NCI-H187 (cell line): ENCODE measurements at places on chromosomes 12 and 14.

DNA sequence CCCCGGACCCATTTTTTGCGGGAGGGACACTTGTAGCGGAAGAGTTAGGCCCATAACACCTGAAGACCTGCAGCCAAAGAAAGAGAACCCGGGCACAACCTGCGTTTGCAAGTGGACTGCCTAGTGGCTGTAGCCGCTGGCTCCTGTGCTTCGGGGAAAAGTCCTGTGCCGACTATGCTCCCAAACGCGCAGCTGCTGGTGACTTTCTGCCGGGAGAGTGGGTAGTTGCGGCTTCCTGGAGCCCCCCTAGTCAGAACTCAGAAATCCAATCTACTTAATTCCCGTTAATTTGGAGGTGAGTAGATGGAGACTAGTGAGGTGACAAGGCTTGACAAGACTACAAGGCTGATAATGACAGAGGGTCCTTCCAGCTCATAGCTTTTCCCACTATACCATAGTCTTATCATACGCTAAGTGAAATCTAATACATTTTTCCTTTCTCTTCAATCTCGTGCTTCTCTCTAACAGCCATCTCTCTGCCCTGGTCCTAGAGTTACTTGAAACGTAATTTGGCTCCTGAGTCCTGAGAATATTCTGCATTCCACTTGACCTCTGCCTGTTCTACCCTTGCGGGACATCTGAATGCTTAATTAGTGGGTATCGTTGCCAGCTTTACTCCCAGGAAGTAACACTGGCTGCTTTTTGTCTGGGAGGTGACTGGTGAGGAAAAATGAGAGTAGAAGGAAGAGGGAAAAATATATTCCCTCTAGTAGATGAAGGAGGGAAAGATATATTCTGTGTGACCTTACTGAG lies 556 bp downstream of the MTHFD1 start:
- DNase-seq: no peak

DNA sequence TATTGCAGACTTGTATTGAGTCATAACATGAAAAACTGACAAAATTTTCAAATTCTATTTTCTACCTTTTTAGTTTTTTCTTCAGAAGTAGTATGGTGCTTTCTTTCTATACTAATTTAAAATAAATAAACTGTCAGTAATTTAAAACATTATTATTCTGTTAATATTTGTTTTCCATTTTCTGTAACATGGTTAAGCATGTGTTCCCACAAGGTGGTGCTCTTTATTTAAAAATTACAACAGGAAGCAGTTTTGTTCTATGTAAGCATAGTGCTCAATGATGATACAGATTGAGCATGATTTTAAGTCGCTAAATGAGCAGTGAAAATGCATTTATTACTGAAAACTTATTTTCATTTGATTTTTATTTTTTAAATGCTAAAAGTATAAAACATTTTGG lies 114.6 kb downstream of the PPFIA2 start:
- no peak for DNase-seq

DNA sequence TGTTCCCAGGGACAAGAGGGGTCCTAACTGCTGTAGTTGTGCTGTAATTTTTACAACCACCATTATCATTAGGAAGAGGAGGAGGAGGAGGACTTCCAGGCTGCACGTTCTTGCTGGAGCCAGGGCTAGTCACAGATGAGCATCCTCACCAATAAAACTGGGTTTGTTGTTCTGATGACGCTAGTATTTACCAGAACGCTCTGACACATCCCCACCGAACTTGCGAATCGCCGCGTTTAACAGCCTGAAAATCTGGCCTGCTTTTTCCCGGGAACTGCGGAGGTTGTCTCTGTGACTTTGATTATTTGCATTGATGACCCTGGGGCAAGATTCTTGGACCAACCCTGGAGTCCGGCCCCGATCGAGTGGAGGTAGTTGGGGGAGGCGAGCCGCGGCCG lies 10.2 kb downstream of the TBX5 start:
- DNase-seq: no peak

- DNase-seq: no peak
Measured at GRCh38 chr14:34851395-34851794, 23.8 kb downstream of the BAZ1A start.

DNA sequence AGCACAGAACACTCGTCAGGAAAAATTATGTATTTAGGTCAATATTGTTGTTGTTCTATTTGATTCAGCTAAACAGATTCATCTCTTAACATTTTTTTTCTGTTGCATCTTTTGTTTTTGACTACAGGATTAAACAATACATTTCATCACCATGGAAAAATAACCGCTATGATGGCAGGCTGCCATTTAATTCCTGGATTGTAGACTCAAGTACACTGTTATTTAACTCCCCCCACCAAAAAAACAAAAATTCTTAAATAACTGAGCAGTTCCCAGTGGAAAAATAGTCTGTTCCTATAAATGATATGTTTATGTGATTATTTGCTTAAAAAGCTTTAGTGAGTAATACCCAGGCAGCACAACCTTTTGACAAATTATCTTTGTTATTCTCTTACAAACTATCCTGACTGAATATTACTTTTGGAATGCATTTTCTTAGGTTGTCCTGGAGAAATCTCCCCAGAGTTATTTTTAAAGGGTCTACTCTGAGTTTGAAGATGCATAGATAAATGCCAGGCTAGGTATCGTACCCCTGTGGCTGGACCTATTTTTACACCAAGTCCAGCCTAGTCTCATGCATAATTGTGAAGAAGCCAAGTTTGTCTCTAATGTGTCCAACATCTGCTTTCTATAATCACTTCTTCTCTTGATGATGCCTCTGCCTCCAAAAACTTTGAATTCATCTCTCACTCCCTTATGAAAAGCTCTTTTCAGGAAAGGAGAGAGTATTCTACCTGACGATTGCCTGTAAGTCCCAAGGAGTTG lies 3.7 kb downstream of the KERA start:
- no peak for DNase-seq

DNA sequence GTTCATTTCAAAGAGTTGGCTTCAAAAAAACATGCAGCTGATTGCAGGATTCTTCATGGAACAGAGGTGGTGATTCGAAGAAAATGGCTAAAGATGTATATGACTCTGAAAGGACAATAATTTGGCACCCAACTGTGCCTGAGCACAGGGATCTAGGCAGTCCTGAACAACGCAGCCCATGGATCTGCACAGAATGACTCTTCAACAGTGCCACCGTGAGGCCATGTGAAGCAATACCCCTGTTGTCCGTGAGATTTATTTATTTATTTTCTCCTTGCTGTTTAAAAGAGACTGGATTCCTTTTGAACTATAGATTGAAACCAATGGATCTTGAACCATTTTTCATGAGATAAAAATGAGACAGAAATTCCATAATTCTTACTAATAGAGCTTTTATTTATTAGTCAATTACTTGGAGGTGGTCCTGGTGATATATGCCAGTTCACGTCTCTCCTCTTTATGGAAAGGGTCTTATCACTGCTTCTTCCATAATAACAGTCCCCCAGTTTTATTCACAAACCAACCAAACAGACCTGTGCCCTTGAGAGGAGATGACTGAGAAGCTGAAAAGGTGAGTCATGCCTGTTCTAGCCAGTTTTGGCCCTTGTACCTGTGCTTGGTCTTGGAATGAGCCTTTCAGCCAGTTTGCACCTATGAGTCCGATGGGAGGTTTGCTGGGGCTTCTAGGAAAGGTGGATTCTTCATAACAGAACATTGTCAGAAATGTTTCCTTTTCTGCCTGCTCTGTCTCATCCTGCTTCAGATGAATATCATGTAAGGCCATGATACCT lies 1598.3 kb downstream of the AACS start:
- DNase-seq: no peak

GRCh38 chr14:40887912-40888311 lies 718.8 kb upstream of the LRFN5 start:
- DNase-seq: no peak
